ENCODE measurements at places on chromosomes 2 and 18.

DNA sequence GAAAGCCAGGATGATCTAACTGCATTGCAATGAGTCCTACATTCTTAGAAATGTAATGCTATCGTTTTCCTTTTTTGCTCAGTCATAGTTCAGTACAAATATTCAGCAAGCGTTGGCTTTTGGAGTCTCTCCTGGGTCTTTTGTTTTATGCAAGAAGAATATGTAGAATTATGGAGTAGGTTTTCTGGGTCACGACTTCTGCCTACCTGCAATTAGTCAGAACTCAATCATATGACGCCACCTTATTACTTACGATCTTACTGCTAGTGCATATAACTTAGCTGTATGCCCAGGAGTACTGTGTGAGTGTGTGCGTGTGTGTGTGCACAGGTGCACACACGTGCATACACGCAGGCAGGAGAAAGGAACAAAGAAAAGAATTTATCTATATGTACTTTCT lies 640.2 kb downstream of the STK39 start:
- no peak for DNase-seq

DNA sequence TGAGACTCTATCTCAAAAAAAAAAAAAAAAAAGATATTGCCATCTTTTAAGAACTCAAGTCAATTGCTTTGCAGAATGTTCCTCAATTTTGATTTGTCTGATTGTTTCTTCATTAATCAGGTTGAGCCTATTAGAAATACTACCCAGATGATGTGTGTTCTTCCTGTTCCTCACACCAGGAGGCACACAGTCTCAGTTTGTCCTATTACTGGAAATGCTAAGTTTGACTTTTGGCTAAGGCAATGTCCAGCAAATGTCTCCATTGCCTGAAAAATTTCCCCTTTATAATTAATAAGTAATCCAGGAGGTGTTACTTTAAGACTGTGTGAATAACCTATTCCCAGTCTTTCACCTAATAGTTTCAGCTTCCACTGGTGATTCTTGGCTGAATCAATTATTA lies 28.4 kb downstream of the BOLA3 start:
- DNase-seq = no peak

GRCh38 chr2:68206793-68207192 lies 45.5 kb downstream of the PPP3R1 start:
- no peak for DNase-seq

DNA sequence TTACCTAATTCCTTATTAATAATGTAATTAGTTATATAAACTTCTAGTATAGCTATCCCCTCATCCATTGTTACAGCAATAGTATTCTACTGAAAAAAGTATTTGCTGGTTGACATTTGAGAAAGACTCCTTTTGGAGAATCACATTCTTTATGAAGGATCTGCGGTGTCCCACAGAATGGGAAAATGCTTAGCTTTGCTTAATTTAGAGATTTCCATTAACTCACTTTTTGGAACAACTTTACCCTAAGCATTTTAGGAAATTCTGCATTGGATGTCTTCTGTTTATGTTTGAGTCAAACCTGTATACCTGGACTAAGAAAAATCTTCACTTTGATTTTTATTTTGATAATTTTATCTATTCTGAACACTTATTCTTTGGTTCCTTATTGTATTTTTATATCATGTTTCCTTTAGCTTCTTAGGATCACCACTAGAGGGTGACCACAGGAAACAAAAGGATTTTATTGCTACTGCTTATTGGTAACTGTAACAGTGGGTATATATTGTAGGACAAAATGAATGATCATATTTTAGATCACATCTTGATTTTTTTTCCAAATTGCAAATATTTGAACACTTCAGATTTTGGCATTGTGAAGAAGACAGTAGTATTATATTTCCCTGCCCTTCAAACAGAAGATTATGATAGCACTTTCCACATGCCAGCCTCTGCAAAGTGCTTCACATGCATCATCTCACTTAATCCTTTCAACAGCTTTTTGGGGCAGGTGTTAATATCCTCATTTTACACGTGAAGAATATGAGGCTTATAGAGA lies 79.6 kb downstream of the MIB1 start:
- DNase-seq = no peak

DNA sequence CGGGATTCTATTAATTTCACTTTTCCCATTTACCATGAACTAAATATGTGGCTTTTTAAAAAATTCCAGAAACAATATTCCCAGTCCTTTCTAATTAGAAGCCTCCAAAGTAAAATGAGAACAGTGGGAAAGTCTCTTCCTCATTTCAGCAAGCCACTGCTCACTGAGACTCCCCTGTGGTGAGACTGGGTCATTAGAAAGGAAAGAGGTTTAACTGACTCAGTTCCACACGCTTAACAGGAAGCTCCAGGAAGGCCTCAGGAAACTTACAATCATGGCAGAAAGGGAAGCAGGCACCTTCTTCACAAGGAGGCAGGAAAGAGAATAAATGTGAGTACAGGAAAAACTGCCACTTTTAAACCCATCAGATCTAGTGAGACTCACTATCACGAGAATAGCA lies 258.9 kb upstream of the CHAC2 start:
- no peak for DNase-seq

- DNase-seq = no peak
Observed at GRCh38 chr2:204900910-204901309, 355.6 kb downstream of the PARD3B start.

GRCh38 chr2:172153156-172153555 lies 50.5 kb upstream of the DLX2 start:
- no peak for DNase-seq

GRCh38 chr2:204143216-204144014 lies 206.9 kb downstream of the ICOS start:
- no peak for DNase-seq

GRCh38 chr2:216148983-216149382 lies 39.8 kb downstream of the XRCC5 start:
- DNase-seq = no peak

DNA sequence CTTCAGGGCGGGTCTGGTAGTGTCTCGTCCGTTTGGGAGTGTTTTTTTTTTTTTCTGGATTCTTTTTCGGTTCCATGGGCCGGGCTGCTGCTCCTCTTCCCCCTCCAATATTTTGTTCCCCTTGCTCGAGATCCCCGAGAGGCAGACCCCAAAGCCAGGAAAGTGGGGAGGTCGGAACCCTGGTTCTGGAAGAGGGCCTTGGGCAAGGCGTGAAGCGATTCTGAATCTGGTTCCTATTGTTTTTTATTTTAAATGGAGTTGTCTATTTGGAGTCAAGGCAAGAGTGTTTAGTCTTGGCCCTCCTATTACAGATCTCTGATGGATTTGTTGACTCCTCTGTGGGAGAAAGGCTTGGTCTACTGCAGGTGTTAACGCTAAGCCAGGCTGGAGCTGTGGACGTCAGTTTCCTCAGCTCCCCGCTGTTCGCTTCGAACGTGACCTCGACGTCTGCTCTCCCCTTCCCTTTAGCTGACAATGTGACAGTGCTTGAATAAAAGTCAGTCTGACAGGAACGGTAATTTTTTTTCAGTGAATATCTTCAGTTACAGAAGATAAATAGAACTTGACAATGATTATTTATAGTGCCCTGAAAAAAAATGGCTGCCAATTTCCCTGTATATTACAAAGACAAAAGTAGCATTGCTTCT lies 683 bp upstream of the DNAJC27 start:
- DNase-seq = no peak

GRCh38 chr2:96240341-96241038 lies 25.3 kb downstream of the TMEM127 start:
- no peak for DNase-seq

- no peak for DNase-seq
Observed at GRCh38 chr2:37617119-37617892, 54.1 kb downstream of the CDC42EP3 start.

- no peak for DNase-seq
Observed at GRCh38 chr2:88853403-88853790, 161.9 kb downstream of the RPIA start.
